ENCODE measurements at places on chromosomes 13 and 19. TPM values are rescaled to one million over a fixed set of nuclear protein-coding genes. Genes with fewer than 3 reads are reported as not detected.

The KASH5 gene
- not detected for total RNA-seq

The DZIP1 gene
- total RNA-seq, result 24.2 TPM

The ZNF559 gene
- total RNA-seq, result 20.8 TPM

DNA sequence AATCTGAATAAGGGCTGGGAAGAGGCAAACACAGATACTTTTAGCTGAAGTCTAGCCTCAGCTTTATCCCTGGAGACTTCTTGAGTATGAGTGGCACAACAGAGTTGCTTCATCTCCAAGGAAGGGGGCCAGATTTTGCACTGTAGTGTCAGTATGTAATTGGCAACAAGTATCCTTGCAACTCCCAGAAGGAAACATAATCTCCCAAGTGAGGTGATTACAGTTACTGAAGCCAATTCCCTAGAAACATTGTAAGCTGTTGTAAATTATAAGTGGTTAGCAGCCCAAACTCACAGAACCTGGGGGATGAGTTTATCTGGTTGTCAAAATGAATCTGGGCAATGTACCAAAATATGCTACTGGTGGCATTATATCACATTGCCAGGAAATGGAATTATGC lies 2065.7 kb upstream of the PCDH20 start:
- no peak for DNase-seq

GRCh38 chr13:84137292-84137691 lies 255.0 kb upstream of the SLITRK1 start:
- no peak for DNase-seq

GRCh38 chr13:36417331-36417730 lies 15.0 kb upstream of the CCNA1 start:
- no peak for DNase-seq

All from GM23338 (cell line).